ENCODE measurements at places on chromosomes 16 and 17.

DNA sequence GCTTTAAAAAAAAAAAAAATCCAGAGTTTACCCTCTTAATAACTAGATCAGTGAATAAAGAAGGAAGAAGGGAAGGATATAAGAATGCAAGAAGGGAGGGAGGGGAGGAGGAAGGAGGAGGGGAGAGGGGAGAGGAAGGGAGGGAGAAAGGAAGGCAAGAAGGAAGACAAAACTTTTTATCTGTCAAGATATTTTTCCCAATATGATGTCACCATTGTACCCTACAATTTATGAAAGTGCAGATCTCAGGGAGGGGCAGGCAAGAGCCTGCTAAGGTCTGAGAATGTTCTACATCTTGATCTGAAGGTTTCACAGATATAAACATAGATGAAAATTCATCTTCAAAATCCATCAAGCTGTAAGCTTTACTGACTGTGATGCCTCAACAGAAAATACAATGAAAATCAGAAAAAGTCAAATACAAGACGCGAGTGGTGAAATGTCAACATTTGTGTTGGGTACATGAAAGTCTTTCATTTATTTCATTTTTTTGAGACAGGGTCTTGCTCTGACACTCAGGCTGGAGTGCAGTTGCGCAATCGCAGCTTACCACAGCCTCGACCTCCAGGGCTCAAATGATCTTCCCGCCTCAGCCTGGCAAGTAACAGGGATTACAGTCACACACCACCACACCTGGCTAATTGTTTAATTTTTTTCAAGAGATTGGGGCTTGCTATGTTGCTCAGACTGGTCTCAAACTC, 57.1 kb upstream of the EMP2 start:
- DNase-seq = no peak

GRCh38 chr16:57128771-57129389, 36.5 kb downstream of the CPNE2 start:
- DNase-seq = peak; percentile 49

DNA sequence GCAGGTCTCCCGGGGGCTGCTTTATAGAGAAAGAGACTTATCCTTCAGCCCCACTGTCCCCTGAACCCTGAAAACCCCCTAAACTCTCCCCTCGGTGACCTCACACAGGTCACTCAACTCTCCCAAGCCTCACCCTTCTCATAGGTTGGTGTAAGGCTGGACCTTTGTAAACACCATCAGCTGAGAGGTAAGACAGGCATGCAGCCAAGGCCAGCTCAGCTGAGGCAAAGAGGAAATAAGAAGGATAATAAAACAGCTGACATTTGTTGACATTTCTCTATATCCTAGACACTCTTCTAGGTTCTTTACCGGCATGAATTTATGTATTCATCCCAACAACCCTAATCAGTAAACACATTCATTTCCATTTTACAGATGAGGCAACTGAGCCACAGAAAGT, 134.3 kb downstream of the CCT6B start:
- DNase-seq = no peak

DNA sequence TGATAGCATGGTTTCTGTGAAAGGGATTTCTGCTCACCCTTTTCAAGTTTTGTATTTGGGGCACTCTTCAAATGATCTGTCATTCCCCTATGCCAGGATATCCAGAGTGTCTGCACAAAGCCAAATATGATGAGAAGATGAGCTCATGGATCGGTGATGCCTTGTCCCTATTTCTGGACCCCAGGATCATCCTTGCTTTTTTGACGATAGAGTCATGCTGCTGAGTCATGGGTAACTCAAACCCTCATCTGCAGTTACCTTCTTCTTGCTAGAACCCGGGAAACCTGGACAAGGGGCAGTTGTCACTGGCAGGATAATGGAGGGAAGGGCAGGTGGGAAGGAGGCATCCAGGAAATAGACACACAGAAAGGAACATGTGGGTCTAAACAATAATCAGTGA, 17.8 kb upstream of the MAPT start:
- no peak for DNase-seq

- no peak for DNase-seq
These were observed 2.2 kb downstream of the SDK2 start for GRCh38 chr17:73641826-73642600.

DNA sequence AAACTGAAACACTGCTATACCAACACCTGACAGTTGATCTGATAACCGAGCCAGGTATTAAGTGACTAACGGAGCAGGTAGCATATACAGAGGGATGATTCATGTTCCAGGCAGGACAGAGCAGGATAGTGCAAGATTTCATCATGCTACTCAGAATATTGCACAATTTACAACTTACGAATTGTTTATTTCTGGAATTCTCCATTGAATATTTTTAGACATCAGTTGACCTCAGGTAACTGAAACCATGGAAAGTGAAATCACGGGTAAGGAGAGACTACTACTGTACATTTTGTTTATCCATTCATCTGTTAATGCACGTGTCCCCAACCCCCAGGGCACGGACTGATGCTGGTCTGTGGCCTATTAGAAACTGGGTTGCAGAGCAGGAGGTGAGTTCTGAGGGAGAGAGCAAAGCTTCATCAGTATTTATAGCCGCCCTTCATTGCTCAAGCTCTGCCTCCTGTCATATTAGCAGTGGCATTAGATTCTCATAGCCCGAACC, 14.5 kb upstream of the PPM1E start:
- DNase-seq = no peak
